Progenitor cell of endocrine pancreas (in vitro differentiated cells): ENCODE measurements at places on chromosomes 11 and 22.

GRCh38 chr11:64134963-64135362, 30.9 kb downstream of the MACROD1 start:
- DNase-seq = no peak

DNA sequence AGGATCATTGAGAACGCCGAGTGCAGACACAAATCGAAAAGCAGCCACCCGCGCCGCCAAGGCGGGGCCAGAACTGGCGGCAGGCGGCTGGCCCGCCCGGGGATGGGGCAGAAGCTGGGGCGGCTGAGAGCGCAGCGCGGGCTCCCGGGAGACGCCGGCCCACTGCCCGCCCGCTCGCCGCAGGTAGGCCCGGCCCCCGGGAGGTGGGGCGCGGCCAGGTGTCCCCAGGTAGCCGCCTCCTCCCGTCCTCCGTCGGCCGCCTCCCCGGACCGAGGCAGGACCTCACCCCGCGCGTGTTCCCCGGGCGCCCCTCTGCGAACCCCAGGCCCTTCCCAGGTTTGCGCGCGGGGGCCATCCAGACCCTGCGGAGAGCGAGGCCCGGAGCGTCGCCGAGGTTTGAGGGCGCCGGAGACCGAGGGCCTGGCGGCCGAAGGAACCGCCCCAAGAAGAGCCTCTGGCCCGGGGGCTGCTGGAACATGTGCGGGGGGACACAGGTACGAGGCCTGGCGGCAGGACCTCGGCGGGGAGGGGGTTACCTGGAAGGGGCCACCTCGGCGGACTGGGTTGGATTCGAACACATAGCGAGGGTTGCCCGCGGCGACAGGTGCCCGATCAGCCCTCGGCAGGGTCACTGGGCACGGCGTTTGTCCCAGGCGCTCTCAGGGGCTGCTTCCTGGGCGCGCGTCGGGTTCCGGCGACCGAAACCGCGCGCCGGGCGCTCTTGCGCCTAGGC, at the start of gene PRRG4:
Gene PRRG4, plus strand, starts transcription at position 248 of the 733 bp plus-strand sequence. CDS start 603 bp downstream, outside the sequence.
- peak; percentile 51 for DNase-seq

GRCh38 chr11:75246006-75246670, 5.6 kb downstream of the TPBGL start:
- DNase-seq = no peak

DNA sequence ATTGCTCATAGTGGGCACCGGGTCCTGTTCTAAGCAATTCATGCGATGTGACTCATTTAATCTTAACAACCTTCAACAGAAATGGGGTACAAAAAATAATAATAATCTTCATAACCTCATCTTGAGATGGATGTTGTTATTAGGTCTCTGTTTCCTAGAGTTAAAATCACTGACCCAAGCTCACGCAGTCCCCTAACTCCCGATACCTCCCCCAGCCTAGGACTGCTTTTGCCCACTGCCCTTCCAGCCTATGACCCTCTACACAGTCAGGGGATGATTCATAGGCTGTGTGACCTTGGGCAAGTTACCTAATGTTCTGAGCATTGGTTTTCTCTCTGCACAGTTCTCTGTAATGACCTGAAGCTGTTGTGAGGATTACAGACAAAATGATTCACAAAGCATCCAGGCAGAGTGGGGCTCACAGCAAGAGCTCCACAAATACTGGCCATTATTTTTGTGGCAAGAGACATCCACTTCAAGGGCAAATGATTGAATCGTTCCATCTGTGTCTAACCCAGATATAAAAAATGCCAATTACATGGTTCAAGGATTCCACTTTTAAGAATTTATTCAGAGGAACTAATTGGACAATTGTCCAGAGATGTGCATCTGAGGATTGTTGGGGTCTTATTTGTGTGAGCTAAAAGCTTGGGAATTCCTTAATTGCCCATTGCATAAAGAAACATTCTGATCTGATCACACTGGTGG, 20.0 kb downstream of the MTFP1 start:
- no peak for DNase-seq

DNA sequence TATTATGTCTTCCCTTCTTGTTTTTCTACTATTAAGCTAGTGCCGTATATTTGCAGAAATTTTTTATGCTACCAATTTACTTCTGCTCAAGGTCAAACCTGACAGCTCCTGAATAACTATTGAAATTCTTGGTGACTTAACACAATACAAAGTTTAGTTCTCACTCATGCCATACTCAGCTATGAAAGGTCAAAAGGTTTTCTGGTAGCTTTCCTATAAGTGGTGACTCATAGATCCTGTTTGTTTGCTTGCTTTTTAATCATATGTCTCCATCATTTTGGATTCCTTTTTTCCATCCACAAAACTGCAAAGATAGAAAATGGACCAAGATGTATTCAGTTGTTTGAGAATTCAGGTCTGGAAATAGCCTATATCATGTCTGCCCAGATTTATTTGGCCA, 855.8 kb upstream of the LRRC4C start:
- no peak for DNase-seq

GRCh38 chr22:44211256-44211945, 30.7 kb downstream of the PARVG start:
- DNase-seq = no peak

GRCh38 chr11:120096369-120097191, 41.3 kb downstream of the TRIM29 start:
- no peak for DNase-seq

DNA sequence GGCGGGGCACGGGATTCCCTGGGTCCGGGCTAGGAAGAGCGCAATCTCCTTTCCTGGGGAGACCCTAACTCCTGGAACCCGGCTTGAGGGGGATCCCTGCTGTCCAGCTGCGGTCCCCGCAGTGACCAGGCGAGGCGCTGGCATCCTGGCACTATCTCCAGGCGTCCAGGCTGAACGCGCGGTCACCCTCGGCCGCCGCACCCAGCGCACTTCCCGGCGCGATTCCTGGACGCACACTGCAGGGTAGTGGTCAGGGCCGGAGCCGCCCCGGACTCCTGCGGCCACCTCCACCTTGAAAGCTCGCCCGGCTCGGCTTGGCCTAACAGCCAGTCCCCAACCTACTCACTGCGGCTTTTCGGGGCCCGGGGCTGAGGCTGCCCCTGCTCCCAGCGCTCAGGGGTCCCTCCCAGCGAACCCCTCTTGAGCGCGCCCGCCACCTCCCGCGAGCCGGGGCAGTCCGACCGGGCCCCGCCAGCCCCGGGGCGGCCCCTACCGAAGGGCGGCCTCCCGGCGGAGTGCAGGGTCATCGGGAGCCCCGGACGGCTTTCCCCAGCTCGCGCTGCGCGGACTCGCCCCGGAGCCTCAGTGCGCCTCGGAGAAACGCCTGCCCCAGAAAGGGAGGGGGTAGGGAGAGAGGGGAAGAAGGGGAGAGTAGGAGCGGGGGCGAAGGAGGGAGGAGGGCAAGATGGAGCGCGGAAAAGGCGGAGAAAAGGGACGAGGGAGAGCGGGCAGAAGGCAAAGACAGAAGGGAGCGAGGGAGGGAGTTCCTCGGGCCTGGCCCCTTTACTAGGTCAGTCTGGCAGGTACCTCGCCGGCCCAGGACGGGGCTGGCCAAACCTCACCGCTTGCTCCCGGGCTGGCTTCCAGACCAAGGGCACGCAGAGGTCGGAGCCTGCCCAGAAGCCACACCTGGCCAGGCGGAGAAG, 1.0 kb downstream of the POU2AF3 start:
- peak; percentile 68 for DNase-seq

- DNase-seq = no peak
These were observed 1.0 kb downstream of the RTN3 start for GRCh38 chr11:63682066-63683021.

- no peak for DNase-seq
These were observed 73.4 kb downstream of the MED15 start for GRCh38 chr22:20580611-20581502.

GRCh38 chr22:38443628-38444521, 11.1 kb downstream of the KCNJ4 start:
- DNase-seq = no peak

GRCh38 chr11:132057266-132057665, 686.9 kb downstream of the NTM start:
- DNase-seq = no peak

- no peak for DNase-seq
These were observed 12.2 kb downstream of the RIBC2 start for GRCh38 chr22:45425531-45426265.

DNA sequence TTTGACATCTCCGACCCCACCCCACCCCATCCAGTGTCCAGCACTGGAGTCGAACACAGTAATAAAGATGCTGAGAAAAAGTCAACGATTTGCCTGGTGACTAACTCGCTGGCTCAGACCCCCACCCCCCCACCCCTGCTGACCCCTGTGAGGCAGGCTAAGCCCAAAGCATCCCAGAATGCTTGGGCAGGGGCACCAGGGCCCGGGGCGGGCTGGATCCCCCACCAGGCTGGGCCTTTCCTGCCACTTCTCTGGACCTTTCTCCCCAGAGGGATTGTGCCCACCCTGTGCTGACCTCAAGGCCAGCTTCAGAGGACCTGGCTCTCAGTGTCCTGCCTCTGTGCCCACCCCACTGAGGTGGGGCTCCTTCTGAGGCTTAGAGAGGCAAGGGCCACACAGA, 1.8 kb downstream of the C11orf86 start:
- no peak for DNase-seq

DNA sequence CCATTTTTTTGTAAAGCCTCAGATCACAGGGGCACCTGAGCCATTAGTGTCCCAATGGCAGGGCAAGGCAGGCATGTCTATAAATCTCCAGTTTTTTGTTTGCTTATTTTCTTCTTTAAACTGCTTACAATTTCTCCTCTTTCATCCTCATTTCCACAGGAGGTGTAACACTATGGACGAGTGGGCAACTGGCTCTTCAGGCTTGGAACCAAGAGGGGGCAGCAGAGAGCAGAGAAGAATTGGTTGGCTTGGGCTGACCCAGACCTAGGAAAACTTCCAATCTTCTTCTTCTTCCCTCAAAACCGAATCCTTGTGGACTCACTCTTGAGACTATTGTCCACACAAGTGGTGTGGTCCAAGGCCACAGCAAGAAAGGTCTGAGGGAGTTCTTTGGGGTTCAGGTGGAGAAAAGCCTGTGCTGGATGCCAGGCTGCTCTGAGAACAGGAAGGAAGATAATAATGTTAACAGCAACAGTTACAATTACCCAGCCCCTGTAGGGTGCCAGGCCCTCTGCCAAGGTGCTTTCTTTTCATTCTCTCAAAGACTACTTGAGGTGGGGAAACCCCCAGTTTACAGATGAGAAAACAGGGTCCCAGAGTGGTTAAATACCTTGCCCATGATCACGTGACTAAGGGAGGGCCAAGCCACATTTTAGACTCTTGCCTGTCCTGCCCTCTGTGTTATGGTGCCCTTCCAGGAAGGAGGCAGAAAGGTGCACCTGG, 70.7 kb upstream of the E2F8 start:
- peak; percentile 59 for DNase-seq

DNA sequence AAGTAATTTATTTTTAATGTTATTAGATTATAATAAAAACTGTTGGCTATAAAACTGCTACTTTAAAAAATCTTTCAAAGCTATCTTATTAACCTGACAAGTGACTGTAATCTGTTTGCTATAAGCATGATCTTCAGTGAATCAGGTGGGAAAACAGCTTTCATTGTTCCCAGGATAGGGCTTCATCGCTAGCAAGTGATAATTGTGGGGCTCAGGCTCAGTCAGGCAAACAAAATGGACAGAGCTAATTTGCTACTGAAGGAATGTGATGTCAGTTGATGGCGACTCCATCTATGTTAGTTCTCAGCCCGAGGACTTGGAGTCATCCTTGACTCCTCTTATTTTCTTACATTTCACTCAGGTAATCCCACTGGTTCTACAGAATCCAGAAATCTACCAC, 125.0 kb downstream of the RASSF10 start:
- no peak for DNase-seq

GRCh38 chr22:29266564-29267461, 968 bp downstream of the RHBDD3 start:
- DNase-seq = no peak

- no peak for DNase-seq
These were observed 486 bp downstream of the NAP1L4 start for GRCh38 chr11:2991452-2992233.

- no peak for DNase-seq
These were observed 80.0 kb downstream of the BLID start for GRCh38 chr11:122036018-122036417.

GRCh38 chr11:112784323-112785073, 176.7 kb upstream of the NCAM1 start:
- no peak for DNase-seq

GRCh38 chr11:43872995-43873394, 7.6 kb upstream of the ALKBH3 start:
- no peak for DNase-seq

DNA sequence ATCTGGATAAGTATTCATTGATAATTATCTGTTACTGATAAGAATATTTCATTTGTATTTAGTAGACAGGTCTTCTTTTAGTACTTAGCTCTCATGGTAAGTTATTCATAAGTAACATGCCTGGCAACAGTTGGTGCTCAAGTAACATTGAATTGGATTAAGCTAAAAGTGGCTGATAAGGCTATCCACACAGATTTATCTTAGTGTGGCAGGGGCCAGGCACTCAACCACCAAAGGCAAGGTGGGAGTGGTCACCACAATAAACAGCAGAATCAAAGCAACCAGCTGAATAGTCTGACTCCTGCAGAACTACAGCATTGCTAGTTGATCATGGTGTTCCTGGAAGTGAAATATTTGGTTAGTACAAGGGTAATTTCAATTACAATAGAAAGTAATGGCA, 33.0 kb upstream of the NARS2 start:
- DNase-seq = no peak

DNA sequence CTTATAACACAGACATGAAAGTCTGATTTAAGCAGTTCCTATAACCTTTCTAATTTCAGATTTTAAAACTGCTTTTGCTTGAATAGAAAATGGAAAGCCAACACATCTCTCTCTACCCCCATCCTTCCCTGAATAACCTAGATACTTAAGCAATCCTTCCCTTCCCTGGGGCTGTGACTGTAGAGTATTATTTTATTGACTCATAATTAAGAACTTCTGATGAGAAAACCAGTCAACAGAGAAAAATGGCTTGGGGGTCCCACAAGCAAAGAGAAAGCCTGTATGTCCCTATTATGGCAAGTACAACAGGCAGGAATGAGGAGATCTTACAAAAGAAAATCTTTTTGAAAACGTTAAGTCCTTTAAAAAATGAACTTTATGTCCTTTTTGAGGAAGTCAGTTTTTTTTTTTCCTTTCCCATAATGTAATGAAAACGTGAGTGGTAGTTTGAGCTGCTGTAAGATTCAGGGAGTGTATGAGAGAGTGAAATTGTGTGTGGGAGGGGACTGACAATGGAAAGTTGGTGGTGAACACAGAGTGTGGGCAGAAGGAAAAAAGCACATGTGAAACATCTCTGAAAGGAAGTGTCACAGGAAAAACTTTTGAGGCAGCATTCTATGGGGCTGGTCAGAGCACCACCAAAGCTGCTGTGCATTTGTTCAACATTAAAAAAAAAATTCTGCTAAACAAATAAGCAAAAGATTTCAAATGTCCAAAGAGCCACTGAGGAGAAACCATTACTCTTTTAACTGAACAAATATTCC, 154.6 kb downstream of the MAML2 start:
- no peak for DNase-seq

- DNase-seq = no peak
These were observed 121.9 kb upstream of the PLET1 start for GRCh38 chr11:112382561-112382960.

- DNase-seq = no peak
These were observed 3.9 kb downstream of the DBX1 start for GRCh38 chr11:20156280-20156875.
